ENCODE measurements at places on chromosomes 4 and X.

- no peak for DNase-seq
Observed at GRCh38 chr4:44326741-44327140, 121.9 kb downstream of the KCTD8 start.

- DNase-seq: no peak
Observed at GRCh38 chr4:128353791-128354190, 66.2 kb upstream of the PGRMC2 start.

GRCh38 chr4:15395311-15395710 lies 32.5 kb upstream of the C1QTNF7 start:
- DNase-seq: no peak

GRCh38 chrX:55638933-55639332 lies 15.7 kb downstream of the FOXR2 start:
- DNase-seq: no peak

- no peak for DNase-seq
Observed at GRCh38 chr4:4461850-4462249, 74.9 kb downstream of the NSG1 start.

DNA sequence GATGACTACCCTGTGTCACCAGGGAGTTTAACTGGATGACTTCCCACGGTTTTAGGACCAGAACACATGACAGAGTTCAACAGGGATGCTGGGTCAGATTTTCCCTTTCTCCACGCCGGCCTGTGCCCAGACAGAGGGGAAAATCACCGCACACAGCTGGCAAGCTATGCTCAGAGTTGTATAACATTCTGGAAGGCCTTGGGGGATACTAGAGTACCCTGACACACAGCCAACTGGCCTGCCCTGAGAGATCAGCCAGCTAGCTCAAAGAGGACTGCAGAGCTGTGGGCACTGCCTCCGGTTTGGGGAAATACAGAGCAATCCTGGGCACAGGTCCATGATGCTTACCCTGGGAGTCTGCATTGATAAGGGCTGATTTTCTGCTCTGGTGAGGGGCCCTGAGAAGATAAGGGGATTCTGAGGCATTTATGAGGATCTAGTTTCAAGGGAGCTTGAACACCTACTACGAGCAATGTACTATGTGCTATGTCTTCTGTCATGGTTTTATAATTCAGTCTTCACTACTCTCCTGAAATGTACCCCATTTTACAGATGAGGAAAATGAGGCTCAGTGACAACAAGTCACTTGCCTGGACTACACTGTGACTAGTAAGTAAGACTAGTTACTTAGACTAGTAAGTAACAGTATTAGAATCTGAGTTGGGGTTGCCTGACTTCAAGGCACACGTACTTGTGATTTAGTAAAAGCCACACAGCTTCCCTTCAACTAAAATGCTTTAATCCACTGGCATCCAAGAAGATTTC lies 14.7 kb downstream of the C4orf54 start:
- no peak for DNase-seq

- DNase-seq: no peak
Observed at GRCh38 chr4:111066447-111066846, 443.6 kb upstream of the PITX2 start.

Measured in HCT116 (cell line).